Stimulated activated CD8-positive, alpha-beta memory T cell treated with anti-CD3 and anti-CD28 coated beads, Interleukin-7, amount 100 ng/mL, for 4 hours (primary cell): ENCODE measurements at places on chromosomes 13 and 19.

- no peak for DNase-seq
Measured at GRCh38 chr13:80141123-80141849, 199.6 kb downstream of the SPRY2 start.

- DNase-seq, result no peak
Measured at GRCh38 chr19:53771144-53771543, 53.0 kb downstream of the NLRP12 start.

GRCh38 chr13:102035969-102036368 is 365.9 kb downstream of the FGF14 start:
- no peak for DNase-seq

DNA sequence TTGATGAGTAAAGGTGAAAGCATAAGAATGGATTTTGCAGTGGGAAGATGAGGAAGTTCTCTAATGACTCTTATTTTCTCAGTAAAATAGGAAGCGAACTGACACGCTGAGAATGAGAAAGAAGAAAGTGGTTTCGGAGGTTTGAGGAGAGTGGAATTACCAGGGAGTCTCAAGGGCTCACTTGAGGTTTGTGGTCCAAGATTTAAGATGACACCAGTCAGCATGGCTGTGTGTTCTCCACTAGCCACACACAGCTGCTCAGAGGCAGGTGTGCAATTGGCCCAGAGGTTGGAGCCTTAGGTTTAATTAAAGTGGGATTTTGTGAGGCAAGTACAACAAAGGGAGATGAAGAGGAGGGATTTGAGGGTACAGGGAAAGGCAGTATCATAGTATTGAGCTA is 99.6 kb upstream of the NBEA start:
- no peak for DNase-seq

DNA sequence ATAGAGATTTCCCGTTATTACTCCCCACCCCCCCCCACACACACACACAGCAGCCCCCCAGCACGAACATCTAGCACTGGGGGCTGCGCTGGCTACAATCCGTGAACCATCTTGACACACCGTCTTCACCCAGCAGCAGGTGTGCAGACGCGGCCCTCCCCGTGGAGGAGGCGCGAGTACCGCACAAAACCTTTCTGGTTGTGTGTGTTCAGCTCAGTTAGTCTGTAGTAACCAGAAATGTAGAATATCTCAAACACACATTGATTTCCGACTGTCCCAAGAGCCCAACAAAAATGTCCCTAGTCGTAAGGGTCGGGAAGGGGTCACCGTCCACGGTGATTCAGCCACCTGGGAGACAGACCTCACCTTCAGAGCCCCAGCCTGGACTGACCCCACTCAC is 122.7 kb downstream of the RAB20 start:
- DNase-seq, result no peak

GRCh38 chr13:41332829-41333228 is 21.8 kb downstream of the NAA16 start:
- DNase-seq, result no peak

DNA sequence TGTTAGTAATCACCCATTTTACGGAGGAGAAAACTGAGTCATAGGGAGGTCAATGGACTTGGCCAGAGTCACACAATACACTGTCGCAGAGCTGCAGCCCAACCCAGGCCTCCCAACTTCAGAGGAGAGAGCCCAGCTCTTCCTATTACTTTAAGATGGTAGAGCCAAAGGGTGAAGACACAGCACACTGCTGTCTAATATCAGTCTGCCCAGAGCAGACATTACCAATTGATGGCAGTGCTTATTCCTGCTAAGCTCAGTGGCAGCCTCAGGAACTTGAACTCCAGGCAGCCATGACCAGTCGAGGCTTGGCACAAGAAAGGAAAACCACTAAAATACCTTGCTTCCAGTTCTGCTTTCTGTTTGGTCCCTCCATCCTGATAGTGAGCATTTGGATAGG is 18.4 kb downstream of the TMEM150B start:
- no peak for DNase-seq

DNA sequence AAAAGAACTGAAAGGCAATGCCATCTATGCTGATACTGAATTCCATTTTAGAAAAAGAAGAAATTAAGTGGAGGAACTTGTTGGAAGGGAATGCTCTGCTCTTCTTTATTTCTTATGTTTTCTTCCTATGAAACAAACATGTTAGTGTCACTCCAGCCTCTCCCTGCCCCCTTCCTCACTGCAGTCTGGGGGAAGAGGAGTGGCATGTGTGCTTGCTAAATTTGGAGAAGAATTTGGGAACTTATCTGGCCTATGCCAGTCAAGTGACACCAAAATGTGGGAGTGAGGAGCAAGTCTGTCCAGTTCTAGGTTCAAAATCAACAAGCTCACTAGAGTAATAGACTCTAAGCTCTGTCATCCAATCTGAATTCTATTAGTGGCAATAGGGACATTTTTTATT is 214.6 kb downstream of the RBM26 start:
- no peak for DNase-seq

DNA sequence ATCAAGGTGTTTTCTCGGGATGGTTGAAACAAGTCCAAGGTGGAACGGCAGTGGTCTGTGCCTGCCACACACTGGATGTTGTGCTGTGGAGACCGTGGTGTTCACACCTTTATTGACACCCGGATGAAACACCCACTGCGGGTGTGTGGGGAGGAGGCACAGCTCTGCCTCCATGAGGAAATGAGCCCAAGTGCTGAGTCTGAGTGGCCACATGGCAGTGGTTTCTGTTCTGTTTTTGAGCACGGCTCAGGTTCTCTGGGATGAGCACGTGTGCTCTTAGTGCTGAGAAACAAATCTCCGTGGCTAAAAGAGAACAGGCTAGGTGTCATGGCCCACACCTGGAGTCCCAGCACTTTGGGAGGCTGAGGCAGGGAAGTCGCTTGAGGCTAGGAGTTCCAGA is 29.5 kb downstream of the UPF1 start:
- DNase-seq, result no peak

DNA sequence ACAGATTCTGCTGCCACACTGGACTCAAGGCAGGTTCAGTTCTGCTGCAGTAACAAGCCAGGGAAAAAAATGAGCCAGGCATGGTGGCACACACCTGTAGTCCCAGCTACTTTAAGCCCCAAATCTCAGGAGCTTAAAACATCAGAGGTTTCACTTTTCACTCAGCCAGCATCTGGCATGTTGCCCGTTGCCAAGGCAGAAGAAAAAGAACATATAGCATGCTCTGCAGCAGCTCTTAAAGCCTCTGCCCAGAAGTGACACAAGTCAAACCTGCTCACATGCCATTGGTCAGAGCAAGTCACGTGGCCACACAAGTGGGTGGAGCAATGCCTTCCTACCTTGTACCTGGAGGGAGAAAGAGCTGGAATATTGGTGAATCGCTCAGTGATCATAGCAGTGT is 14.7 kb upstream of the ADGRE5 start:
- peak; percentile 68 for DNase-seq

DNA sequence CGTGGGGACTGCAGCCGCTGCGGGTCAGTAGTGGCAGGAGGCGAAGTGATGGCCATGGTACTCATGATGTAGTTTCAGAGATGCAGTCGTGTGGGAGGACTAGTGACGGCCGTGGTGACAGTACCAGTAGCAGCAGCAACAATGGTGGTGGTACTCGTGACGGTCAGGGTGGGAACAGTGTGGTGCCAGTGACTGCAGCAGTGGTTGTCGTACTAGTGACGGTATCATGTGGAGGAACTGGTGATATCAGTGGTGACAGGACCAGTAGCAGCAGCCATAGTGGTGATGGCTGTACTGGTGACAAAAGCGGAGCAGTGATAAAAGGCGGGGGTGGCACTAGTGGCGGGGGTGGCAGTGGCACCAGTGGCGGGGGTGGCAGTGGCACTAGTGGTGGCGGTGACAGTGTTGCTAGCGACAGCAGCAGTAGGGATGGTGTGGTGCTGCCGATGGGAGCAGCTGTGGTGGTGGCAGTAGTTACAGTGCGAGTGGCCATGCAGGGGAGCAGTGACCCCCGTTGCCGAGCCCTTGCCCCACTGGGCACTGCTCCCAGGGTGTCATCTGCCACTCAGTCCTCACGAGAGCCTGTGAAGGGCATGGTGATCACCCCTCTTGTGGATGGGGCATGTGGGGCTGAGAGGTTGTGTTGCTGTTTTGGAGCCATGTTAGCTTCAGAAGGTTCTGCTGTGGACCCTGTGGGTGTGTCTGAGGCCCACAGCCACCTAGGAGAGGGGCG is 22.7 kb downstream of the ADPRHL1 start:
- no peak for DNase-seq

DNA sequence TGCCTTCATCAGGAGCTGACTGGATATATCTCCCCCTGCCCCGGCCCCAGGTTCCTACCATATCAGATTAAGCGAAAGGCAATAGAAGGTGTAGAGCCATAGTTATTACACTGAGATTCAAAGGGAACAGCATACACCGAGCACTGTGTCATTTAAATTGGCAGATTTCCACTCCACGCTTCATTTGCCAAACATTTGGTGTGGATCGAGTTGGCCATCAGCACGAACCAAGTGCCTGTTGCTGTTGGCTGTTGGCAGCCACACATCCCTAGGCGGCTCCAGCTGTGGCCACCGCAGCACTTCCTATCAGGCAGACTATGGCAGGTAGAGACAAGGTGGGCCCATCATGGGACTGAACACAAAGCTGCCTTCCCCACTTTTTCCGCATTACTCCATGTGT is 115.8 kb downstream of the CCNA1 start:
- DNase-seq, result no peak

- DNase-seq, result no peak
Measured at GRCh38 chr13:25179832-25180774, 8.0 kb upstream of the AMER2 start.

GRCh38 chr13:37491661-37492060 is 106.9 kb downstream of the POSTN start:
- DNase-seq, result no peak

- no peak for DNase-seq
Measured at GRCh38 chr13:97659602-97660001, 225.6 kb downstream of the RAP2A start.

- no peak for DNase-seq
Measured at GRCh38 chr13:39913928-39914327, 258.5 kb downstream of the COG6 start.

DNA sequence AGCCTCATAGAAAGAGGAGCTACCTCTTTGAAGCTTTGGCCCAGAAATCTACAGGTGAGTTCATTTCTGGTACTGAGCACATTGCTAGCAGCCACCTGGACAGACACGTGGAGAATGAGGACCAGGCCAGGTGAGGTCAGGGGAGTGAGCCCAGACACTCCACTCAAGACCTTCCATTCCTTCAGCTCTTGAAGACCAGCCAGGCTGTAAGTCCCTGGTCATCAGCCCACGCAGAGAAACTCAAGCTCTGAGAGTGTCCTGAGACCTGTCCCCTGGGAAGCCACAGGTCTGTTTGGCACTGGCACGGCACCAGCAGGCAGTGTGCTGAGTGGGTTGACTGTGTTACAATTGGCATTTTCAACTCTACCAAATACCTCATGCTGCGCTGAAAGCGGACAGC is 27.4 kb downstream of the C13orf42 start:
- no peak for DNase-seq

GRCh38 chr19:10111405-10111811 is at the start of gene P2RY11:
TSS of gene P2RY11 (plus strand) at chr19:10111693. CDS start at chr19:10111722, 29 bp downstream.
- DNase-seq, result no peak

DNA sequence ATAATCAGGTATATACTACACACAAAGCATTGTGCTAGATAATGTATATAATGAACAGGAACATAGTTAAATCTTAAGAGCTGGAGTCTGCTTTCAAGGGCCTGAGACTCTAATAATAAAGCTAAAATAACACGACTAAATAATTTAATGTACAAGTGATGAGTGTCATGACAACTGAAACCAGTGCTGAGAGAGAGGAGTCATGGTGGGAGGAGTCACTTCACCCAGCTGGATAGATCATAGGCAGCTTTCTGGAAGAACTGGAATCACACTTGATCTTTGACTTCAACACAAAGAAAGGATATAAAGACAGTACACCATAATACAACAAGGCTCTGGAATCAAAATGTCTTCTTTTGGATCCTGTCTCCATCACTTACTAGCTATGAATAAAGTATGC is 7.1 kb downstream of the RBM26 start:
- no peak for DNase-seq

DNA sequence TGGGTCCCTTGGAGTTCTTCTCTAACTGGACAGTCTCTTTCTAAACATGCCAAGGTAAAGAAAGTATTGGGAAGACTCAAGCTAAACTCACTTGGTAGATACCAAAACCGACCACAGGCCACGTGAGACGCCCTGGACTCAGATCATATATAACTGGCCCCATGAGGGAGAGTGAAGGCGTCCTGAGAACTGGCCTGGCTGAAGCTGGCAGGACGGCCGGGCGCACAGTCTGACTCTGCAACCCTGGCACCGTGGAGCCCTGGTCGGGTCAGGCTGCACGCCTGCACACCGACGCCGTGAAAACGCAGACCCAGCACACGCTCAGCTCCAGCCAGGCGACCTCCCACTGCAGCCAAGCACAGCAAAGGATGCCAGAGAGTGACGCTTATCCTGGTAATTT is 122.5 kb upstream of the SPACA7 start:
- DNase-seq, result no peak

- DNase-seq, result no peak
Measured at GRCh38 chr19:42048992-42049391, 21.0 kb downstream of the GRIK5 start.

DNA sequence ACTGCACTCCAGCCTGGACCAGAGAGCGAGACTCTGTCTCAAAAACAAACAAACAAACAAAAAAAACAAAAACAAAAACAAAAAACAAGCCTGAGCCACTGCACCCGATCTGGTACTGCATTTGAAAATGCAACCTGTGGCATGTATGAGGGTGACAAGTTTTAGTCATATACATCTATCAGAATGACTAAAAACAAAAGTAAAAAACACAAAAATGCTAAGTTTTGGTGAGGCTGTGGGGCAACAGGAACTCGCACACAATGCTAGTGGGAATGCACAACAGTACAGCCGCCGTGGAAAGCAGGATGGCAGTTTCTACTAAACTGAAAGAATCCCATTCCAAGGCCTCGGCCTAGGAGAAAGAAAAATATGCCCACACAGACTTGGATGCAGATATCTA is 7.8 kb downstream of the EBPL start:
- no peak for DNase-seq

GRCh38 chr13:27493981-27494380 is 43.6 kb upstream of the MTIF3 start:
- DNase-seq, result no peak

DNA sequence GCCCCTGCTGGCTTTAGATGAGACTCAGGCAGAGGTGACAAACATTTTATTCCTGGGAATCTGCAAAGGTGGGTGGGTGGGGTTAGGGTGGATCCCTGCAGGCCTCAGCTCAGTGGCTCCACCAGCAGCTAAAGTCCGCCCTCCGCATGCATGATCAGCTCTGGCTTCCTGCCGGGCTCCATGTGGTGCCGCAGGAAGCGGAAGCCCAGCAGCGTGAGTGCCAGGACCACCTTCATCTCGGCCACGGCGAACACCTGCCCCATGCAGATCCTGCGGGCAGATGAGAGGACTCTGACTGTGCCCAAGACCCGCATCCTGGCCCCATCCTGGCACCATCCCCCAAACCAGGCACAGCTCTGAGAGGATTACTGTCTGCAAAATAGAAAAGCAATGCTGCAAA is 26.3 kb downstream of the CYP4F2 start:
- peak; percentile 5 for DNase-seq

DNA sequence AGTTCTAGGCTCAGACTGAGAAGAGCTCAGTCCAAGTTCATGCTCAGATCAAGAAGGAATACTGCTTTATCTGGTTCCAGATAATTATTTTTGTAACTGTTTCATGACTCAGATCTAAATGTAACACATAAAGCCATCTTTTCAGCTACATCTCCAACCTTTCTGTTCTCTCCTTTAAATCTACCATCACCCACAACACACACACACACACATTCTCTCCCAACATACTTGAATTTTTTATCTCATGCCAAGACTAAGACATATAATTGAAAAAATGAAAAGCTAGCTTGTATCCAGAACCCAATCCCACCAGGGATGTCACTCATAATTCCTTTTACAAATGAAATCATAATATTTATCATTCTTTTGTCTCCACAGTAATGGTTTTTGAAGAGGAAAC is 7.6 kb downstream of the KATNAL1 start:
- no peak for DNase-seq
